Activated T-cell treated with anti-CD3 and anti-CD28 coated beads, Interleukin-2, amount 50 U/mL, for 72 hours (primary cell): ENCODE measurements at places on chromosomes 4 and X. TPM values are rescaled to one million over a fixed set of nuclear protein-coding genes. Genes with fewer than 3 reads are reported as not detected.

The KCNE5 gene
- total RNA-seq: 0.16 TPM

The ACSL1 gene
- total RNA-seq: 31.3 TPM

The XPNPEP2 gene
- total RNA-seq: 0.24 TPM

DNA sequence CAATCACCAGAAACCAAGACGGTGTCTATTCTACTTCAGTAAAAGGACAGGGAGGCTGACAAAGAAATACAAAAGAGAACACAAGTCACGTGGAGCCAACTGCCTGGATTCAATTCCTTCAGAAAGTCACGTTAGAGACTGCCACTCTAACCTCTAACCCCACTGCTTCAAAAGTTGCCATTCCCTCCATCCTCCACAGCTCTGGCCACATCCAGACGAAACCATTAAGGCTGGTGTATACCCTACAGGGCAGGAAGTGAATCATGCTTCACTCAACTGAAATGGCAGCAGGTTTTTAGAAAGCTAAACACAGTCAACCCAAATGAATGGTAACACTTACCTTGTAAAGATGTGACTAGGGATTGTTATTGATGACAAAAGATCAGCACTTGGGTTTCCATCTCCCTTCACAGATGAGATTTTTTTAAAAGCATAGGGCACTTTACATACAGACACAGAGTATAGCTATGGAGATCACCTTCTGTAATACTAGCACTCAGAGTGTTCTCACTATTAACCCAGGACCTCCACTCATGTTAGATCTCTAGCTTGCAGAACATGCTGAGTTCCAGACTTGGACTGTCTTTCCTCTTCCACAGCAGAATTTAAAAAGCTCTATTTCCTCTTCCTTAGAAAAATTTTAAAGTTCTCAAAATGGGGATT is 37.4 kb downstream of the MAML3 start:
- peaks cover 42% of the 10 kb centered on the region for H3K4me1 ChIP-seq
- peak; percentile 44 for DNase-seq
- H3K27ac ChIP-seq: no peak overlapping the region
- peaks cover 8% of the 10 kb centered on the region for H3K27me3 ChIP-seq
- peak overlapping the region; percentile 46 for H3K4me3 ChIP-seq

GRCh38 chr4:115275615-115276014 is 162.2 kb upstream of the NDST4 start:
- DNase-seq: no peak
- no peaks in the 10 kb centered on the region for H3K4me1 ChIP-seq
- no peaks in the 10 kb centered on the region for H3K27me3 ChIP-seq
- no peak overlapping the region for H3K27ac ChIP-seq
- H3K36me3 ChIP-seq: no peaks in the 10 kb centered on the region
